Anterior cingulate cortex (tissue), 58 donors: ENCODE measurements at places on chromosomes 5 and 9.

- DNase-seq = no peak
Observed at GRCh38 chr5:153746440-153746839, 256.0 kb downstream of the GRIA1 start.

GRCh38 chr5:93532370-93532769 is 48.6 kb downstream of the NR2F1-AS1 start:
- peak; percentile 26 for DNase-seq

- DNase-seq = no peak
Observed at GRCh38 chr9:94576131-94576530, 17.5 kb downstream of the FBP2 start.

DNA sequence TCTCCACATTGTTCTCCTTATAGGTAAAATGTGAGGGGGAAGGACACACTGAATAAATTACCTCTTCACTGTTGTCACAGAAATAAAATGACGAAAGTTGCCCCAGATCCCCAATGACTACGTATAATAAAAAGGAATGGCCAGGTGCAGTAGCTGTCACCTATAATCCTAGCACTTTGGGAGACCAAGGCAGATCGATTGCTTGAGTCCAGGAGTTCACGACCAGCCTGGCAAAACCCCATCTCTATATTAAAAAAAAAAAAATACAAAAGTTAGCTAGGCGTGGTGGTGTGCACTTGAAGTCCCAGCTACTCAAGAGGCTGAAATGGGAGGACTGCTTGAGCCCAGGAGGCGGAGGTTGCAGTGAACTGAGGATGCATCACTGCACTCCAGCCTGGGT is 82.2 kb upstream of the APC start:
- no peak for DNase-seq

GRCh38 chr9:135230817-135231520 is 143.5 kb downstream of the OLFM1 start:
- no peak for DNase-seq

DNA sequence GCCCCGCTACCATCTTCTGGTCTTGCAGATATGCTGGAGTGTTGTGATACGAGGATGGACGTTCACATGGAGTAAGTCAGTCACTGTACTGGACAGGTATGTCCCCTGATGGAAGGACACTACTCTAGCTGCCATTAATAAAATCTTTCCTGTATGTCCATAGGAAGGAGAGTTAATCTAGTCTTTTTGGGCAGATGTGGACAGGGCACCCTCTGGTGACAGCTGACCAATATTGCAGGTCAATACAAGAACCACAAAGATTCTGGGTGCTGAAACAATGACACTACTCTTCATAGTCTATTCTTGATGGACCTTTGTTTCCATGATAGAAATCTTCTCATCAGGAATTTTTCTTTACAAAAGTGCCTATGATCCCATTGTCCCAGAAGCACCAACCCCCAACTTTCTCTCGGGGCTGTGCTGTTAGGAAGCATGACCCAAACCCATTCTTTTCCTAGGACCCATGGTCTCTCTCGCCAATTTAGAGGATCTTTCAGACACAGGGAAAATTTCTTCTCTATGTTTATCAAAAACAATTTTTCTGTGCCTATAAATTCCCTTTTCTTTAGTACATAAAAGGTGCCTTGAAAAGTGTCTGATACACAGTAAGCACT is 376.9 kb downstream of the DTWD2 start:
- DNase-seq = no peak

DNA sequence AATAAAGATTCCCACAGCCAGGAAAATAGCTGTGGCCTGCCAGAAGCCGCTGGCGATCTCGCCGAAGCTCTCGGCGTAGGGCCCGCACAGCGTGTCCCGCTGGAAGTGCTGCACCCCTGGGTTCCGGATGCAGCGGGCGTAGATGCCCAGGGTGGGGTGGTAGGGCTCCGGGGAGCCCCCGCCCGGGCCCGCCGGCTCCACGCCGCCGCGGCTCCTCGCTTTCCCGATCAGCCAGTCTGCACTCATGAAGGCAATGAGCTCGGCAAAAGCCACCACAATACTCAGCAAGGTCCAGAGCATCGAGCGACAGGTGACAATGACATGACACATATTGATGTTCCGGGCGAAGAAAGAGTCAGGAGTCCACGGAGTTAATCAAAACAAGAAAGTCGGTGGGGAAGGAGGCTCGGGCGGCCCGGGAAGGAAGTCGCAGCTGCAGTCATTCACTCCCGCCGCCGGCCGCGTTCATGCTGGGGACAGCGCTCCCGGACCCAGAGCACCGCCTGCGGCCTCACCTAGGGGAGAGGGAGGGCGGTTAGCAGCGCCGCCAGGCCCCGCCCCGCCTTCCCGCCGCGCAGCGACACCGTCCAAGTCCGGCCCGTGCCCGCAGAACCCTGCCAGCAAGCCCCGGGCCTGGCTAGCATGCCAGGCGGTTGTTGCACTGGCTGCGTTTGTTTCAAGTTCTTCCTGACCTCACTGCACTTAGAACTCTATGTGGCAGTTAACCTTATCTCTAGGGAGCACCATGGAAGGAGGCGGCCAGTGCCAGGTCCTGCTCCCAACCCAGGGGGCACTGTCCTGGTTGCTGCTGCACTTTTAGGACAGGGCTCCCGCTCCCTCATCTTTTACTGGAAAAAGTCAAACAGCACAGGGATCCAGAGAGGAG is 138.4 kb downstream of the LHFPL2 start:
- peak; percentile 29 for DNase-seq

DNA sequence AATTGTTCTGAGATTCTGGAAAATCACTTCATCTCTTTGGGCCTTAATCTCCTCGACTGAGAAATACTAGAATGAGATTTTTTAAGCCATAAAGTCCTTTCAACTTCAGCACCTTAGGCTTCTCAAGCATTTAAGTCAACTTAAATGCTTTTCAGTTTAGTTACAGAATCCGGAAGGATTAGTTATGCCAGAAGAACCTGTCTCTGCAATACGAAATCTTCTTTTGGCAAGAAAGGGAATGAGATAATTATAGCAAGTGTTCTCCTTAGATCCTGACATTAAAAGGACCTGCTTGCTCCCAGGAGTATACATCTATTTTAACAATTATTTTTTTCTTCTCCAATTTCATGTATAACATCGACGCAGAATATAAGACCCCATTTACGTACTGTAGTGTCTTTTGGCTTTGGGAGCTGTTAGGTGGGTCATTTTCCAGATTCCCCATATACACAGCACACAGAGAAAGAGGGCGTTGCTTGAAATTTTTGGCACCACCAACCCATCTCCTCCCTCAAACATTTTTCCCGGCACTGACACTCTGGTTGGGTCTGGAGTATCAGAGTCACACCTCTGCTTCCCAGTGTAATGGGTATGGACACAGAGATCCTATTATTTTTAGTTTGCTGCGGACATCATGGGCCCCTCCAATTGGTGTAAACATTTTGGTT is 43.6 kb upstream of the CLINT1 start:
- no peak for DNase-seq

- DNase-seq = peak; percentile 77
Observed at GRCh38 chr5:90558344-90559192, at the start of gene ADGRV1. Gene ADGRV1 (plus strand): TSS chr5:90558797. CDS start chr5:90558896, 99 bp downstream.

DNA sequence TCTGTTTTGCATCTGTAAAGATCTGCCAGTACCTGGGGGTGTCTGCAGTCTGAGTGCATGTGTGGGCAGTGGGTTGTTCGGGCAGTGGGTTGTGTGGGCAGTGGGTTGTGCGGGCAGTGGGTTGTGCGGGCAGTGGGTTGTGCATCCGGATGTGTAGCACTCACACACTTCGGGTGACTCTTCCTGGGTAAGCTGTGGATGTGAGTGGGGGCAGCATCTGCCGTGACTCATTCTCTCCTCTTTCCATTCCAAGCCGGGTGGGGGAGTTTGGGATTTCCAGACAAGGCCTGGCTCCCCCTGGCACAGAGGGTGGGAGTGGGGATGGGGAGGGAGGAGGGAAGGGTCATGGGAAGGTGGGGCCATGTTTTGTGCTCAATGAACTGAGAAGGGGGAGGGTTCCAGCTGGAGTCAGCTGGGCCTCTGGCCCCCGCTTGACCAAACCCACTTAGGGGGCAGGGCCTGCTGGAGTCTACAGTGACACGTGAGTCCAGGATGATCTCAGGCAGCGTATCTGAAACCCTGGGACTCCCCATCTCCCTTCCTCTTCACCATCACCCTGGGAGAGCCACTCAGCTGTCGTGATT is 8.3 kb downstream of the CRB2 start:
- peak; percentile 35 for DNase-seq

GRCh38 chr5:68960456-68960855 is 133.4 kb upstream of the SLC30A5 start:
- no peak for DNase-seq

- DNase-seq = no peak
Observed at GRCh38 chr5:81213070-81213469, 20.1 kb upstream of the CKMT2 start.

DNA sequence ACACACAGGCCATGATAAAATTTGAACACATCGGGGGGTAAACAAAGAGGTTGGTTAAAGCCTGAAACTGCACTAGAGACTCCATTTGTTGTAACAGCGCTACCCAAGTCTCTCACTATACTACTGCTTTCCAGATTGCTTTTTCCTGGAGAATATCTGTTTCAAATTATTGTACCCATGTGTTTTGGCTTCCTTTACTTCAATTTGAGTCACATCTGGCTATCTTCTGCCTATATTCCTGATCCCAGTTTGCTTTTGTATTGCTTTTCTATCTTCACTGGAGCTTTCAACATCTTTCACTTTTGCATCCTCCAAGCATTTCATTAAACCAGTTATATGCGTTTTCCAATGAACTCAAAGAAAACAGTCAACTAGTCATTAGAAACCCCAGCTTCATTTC is 404.7 kb downstream of the MLLT3 start:
- DNase-seq = no peak

DNA sequence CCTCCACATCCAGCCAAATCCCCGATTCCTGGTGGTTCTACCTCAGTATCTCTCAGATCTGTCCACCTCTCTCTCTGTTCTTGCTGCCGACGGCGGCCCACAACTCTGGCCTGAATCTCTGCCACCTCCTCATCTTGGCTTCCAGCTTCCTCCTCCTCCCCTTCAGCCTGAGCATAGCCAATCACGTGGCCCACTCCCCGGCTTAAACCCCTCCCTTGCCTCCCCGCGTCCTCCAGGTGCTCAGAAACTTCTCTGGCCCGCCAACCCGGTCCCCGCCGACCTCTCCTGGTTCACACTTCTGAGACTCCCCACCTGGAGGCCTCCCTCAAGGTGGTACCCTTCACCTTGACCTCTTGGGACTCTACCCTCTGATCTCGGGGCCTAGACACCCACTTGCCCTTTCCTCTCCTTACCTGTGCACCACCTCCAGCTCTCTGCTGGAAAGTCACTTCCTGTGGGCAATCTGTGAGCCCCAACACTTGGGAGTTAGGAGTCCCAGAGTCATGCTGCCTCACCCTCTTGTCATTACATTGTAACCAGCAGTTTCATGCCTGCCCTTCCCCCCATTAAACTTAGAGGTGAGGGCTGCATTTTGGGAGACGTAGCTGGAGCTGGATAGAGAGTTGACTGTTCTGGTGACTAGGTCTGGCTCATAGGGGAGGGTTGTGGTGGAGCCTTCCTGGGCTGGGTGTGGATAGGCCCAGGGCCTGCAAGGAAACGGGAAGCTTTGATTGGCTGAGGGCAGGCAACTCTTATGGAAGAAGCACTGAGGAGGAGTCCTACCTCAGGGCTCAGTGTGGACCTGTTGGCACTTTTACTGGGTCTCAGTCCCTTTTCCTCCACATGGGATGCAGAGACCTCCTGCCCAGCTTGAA is 4.5 kb upstream of the SET start:
- peak; percentile 16 for DNase-seq

- DNase-seq = no peak
Observed at GRCh38 chr9:93517331-93517730, 59.1 kb upstream of the PHF2 start.

DNA sequence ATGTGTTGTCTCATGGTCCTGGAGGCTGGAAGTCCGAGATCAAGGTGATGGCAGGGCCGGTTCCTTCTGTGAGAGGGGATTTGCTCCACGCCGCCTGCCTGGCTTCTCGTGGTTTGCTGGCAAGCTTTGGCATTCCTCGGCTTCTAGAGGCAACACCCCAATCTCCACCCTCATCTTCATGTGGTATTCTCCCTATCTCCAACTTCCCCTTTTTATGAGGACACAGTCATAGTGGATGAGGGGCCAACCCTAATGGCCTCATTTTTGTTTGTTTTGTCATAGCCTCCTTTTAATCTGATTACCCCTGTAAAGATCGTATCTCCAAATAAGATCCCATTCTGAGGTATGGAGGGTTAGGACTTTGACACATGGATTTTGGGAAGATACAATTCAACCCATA is 41.7 kb upstream of the CLK4 start:
- no peak for DNase-seq

GRCh38 chr9:97362777-97363545 is 48.9 kb upstream of the TDRD7 start:
- DNase-seq = no peak

- DNase-seq = no peak
Observed at GRCh38 chr9:117704597-117704996, 394 bp downstream of the TLR4 start.

GRCh38 chr5:31408814-31409213 is 123.1 kb downstream of the DROSHA start:
- no peak for DNase-seq

- no peak for DNase-seq
Observed at GRCh38 chr5:966941-967340, 41.7 kb upstream of the NKD2 start.

DNA sequence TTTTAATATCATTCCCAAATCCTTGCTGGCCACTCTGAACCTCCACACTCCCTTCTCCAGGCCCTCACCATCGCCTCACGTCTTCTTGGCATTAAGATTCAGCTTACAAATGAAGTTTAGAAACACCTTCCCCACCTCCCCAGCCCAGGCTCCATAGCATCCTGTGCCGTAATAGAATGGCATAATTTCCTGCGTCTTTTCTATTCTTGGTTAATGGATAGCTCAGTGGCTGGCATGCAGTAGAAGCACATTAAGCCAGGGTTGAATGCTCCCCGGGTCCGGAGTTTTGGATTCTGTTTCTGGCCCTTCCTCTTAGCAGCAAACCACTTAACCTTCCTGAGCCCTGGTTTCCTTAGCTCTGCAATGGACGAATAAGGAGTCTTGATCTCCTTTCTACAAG is 13.8 kb downstream of the WWC1 start:
- no peak for DNase-seq

- no peak for DNase-seq
Observed at GRCh38 chr9:84823421-84824271, 154.1 kb downstream of the NTRK2 start.

DNA sequence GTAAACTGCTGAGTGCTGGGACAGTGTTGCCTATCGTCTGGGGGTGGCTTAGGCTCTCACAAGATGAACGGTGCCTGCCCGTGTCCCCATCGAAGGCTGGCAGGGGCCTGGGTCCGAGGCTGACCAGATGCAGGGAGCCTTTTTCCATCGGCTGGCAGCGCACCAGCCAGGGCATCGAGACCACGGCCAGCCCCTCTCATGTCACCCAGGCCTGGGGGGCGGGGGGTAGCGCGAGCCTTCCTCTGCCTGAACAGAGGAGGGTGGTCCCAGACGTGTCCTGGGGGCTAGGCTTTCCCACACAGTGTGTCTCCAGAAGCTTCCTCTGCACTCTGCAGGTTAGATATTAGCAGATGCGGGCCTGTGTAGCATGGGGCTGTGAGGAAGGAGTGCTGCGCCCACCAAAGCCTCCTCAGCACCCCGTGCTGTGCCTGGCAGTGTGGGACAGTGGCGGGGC is 17.3 kb downstream of the FGD3 start:
- DNase-seq = no peak

- no peak for DNase-seq
Observed at GRCh38 chr5:850511-851006, at the start of gene ZDHHC11. Gene ZDHHC11 (minus strand): TSS chr5:850986. CDS start chr5:850602, 384 bp downstream.

- no peak for DNase-seq
Observed at GRCh38 chr9:1071730-1072129, 21.6 kb downstream of the DMRT2 start.
